ENCODE measurements at places on chromosomes 7 and 10. TPM values are rescaled to one million over a fixed set of nuclear protein-coding genes. Genes with fewer than 3 reads are reported as not detected.

- DNase-seq: no peak
Measured at GRCh38 chr7:123400196-123400595, 134.2 kb downstream of the IQUB start.

DNA sequence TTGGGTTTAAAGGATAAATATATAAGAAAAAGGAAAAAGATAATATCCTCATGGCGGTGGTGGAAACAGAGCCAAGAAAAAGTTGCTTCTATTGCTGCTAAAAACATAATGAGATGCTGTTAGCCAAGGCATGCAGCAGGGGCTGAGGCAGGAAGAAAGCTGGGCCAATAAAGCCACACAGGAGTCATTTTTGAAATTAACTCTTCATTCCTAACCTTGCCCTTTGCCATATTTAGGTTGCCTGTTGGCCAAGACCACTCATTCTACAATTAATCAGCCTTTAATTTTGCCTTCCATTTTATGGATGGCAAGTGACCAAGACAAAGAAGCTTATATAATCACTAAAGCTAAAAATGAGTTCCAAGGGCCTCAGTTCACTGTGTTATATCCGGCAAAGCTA is 58.2 kb downstream of the ARMH3 start:
- no peak for DNase-seq

GRCh38 chr7:151188252-151188542 is 1.1 kb upstream of the ASB10 start:
- DNase-seq: no peak

INSYN2A gene
- total RNA-seq: not detected

PIP gene
- not detected for total RNA-seq

SPAM1 gene
- total RNA-seq: not detected

C10orf53 gene
- total RNA-seq: not detected
